ENCODE measurements at places on chromosomes 1 and 21.

GRCh38 chr1:171032822-171033702, 57.6 kb upstream of the FMO3 start:
- DNase-seq: no peak

DNA sequence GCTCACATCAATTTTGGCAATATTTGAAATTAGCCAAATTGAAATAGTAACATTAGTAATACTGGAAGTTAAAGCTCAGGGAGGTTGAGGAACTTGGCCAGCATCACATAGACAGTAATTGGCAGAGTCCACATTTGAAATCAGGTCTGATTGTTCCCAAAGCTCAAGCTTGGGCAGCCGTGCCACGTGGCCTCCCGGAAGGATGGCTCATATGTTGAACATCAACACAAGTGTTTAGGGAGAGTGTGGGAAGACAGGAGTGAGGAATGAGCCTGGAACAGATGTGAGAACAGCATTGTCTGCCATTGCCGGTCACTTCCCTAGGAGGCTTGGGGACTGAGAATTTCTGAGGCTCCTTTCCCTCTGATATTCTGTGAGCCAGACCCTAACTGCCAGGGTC, 40.2 kb upstream of the RBM15 start:
- DNase-seq: no peak

- no peak for DNase-seq
These were observed 158.8 kb upstream of the SGIP1 start for GRCh38 chr1:66375125-66375524.

DNA sequence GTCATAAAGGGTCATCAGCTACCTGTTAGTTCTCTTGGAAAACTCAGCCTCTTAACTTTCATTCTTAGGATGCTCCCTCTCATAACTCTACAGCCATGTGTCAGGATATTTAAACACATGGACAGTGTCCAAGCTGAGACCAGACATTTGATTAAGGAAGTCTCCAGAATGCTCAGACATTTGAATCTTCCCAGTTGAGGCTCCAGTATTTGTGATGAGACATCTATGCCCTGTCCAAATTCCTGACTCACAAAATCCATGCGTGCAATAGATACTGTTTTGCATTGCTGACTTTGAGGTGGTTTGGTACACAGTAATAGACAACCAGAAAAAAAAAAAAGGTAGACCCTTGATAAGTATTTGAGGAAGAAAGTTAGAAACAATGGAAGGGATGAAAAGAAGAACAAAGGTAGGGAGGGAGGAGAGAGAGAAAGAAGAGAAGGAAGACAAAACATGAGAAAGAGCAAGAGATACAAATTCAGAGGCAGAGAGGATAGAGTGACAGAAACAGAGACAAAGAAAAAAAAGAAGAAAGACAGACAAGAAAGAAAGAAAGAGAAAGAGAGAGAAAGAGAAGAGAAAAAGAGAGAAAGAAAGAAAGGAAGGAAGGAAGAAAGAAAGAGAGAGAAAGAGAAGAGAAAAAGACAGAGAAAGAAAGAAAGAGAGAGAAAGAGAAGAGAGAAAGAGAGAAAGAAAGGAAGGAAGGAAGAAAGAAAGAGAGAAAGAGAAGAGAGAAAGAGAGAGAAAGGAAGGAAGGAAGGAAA, 275.5 kb upstream of the PRMT6 start:
- DNase-seq: no peak

DNA sequence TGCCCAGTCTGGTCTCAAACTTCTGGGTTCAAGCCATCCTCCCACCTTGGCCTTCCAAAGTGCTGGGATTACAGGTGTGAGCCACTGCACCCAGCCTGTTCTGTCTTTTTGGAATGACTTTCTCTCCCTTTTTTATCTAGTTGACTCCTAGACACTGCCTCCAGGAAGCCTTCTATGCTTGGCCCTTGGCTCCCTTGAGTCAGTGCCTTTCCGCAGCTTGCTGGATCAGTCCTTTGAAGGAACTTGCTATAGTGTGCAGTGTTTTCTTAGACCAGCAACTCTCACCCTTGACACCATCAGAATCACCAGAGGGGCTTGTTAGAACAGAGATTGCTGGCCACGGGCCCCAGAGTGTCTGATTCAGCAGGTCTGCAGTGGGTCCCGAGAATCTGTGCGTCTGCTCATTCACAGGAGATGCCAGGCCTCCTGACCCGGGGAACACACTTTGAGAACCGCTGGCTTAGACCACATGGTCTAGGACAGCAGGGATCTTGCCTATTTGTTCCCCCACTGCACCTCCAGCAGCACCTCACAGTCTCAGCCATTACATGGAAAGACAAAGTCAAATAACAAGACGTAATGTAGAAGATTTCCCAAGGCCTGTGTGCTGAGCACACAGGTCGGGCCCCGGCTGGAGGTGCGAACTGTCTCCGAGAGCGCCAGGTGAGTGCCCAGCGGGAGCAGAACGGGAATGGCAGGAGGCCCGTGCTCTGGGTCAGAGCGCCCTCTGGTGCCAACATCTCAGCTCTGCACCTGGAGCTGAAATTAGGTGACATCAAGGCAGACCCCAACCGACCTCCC, 27.4 kb upstream of the CTPS1 start:
- DNase-seq: peak; percentile 36

DNA sequence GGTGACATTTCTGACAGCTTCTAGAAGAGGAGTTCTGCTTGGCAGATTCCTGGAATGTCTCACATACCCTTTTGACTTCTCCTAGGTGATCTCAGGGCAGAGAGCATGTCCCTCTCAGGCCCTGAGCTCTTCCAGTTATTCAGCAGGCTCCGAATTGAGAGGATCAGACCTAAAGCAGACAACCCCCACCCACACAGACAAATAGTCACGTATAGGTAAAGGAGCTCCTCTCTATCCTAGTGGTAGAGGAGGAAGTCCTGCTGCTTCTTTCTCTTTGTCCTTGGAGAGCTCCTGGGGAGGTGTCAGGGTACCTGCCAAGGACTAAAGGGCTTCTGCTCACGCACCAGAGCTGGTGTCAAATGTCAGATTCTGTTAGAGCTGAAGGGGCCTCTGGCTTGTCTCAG, 128.1 kb downstream of the IER5 start:
- no peak for DNase-seq
